ENCODE measurements at places on chromosomes 13 and 19.
A peak's percentile ranks its signal among the peaks of the same experiment; 100 is the strongest.

GRCh38 chr19:57452307-57452706 is 4.6 kb downstream of the VN1R1 start:
- no peak for DNase-seq

- DNase-seq: peak; percentile 26
Observed at GRCh38 chr13:109243311-109243951, 543.0 kb downstream of the IRS2 start.

DNA sequence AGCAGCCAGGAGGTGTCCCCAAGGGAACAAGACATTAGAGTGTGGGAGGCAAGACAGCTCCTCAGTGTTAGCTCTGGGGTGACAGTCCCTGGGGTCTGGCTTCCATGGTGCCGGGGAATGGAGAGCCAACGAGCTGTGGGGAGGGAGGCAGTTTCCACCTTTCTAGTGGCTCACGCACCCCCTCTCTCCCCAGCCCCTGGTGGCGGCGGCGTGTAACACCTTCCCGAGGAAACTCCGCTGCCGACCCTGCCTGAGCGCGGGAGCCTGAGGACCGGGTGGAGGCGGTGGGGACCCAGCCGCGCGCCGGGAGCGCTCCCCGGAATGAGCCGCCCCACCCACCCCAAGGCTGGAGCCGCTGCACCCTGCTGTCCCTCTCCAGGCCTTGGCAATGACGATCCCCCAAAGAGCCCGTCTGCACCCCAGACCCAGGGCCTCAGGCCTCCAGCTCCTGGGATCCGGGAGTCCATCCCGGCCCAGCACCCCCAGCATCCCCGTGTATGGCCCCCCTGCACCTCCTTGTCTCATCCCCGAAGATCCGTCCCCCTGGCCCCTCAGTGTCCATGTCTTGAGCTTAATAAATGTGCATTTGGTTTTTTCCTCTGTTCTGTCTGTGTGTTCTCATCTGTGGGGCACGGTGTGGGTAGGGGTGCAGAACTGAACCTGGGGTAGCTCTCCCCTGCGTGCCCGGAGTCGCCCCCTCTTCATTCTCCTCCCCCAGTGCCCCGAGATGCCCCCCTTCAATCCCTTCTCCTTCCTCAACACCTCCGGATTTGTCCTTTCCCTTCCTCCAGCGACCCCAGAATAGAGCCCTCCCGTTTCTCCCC is 622 bp upstream of the FXYD5 start:
- no peak for DNase-seq

DNA sequence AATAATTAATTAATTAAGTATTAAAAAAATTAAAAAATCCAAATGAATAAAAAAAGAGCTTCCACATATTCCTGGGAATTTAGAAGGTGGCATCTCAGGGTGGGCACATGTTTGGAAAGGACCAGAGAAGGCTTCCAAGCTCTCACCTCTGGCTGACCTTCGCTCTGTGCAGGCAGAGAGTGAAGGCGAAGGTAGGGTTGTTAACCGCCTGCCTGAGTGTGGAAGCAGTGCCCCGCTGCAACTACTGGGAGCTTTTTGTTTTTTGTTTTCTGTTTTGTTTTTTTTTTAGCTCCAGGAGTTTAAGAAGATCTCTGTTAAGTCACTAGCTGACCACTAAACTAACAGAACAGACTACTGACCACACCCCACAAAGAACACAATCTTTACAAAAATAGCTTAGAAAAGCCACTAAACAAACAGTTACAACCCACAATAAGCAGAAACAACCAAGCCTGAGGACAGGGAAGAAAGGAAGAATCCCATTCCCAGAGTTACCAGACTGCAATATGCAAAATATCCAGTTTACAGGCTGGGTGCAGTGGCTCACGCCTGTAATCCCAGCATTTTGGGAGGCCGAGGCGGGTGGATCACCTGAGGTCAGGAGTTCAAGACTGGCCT is 11.4 kb downstream of the ZNF541 start:
- DNase-seq: no peak

- DNase-seq: peak; percentile 98
Observed at GRCh38 chr19:37334179-37335071, 36.5 kb upstream of the ZNF527 start.

DNA sequence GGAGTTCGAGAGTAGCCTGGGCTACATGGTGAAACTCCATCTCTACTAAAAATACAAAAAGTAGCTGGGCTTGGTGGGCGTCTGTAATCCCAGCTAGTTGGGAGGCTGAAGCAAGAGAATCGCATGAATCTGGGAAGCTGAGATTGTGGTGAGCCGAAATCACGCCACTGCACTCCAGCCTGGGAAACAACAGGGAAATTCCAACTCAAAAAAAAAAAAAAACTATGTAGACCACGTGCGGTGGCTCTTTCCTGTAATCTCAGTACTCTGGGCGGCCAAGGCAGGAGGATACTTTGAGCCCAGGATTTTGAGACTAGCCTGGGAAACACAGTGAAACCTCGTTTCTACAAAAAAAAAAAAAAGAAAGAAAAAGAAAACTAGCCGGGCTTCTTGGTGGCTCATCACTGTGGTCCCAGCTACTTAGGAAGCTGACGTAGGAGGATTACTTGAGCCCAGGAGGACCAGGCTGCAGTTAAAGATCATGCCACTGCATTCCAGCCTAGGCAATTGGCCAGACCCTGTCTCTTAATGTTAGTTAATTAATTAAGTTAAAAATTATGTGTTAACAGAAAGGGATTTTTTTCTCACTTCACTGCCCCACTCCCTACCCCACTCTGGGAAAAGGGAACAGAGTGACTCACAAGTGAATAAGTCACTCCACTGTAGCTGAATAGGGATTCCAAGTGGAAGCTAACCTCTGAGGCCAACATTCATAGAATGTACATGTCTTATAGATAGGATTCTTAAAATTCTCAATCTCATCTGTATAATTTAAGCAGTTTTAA is 2.2 kb downstream of the ZNF83 start:
- DNase-seq: no peak

DNA sequence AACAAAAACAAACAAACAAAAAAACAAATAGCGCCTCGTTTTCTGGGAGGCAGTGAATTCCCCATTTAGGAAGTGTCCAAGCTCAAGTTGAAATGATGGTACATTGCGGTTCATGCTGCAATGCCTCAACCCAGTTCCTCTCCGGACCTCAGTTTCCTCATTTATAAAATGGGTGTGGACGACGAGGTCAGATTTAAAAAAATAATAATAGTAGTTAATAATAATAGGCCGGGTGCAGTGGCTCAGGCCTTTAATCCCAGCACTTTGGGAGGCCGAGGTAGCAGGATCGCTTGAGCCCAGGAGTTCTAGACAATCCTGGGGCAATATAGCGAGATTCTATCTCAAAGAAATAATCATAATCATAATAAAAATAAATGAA is 15.5 kb upstream of the ERCC1 start:
- no peak for DNase-seq

GRCh38 chr13:70964124-70964523 is 855.9 kb upstream of the KLHL1 start:
- no peak for DNase-seq

DNA sequence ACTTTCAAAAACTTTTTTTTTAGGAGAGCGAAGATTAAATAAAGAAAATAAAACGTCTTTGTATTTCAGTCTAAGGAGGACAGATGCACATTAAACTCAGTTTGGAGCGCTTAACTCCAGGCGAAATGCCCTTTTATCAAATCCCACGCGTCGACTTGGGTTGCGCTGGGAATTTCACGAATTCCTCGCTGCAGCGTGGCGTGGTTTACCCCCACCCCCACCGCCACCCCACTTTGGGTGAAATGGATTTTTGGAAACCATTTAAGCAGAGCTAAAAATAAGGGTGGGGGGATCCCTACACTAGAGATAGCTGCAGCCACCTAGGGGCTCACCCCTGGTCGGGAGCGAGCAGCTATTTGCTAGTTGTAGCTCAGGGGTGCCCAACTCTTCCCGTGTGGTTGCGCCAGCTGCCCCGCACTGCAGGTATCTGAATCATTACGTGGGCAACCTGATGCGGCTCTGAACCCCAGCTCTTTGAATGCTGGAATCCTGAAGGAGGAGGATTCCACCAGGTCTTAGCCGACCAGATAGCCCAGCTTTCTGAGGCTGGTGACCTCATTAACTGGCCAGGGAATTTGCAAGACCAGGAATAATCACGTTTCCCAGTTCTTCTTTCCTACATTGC is 6.5 kb upstream of the TSHZ3 start:
- DNase-seq: no peak

- no peak for DNase-seq
Observed at GRCh38 chr19:15429825-15430467, 11.2 kb upstream of the AKAP8L start.

DNA sequence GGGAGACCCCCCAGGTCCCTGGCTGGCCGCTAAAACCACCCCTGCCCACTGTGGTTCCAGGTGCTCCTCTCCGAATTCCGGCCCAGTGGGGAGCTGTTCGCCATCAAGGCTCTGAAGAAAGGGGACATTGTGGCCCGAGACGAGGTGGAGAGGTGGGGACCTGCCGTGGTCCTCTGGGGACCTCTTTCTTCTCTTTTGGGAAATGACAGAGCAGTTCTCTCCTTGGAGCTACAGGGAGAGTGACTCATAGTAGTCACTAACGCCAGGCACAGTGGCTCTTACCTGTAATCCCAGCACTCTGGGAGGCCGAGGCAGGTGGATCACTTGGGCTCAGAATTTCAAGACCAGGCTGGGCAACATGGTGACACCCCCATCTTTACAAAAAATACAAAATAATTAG is 7.3 kb downstream of the PTGER1 start:
- DNase-seq: no peak
